ENCODE measurements at places on chromosomes 11 and 22. TPM values are rescaled to one million over a fixed set of nuclear protein-coding genes. Genes with fewer than 3 reads are reported as not detected.

GRCh38 chr22:47919001-47919441, 1156.6 kb downstream of the TBC1D22A start:
- DNase-seq, result no peak

- DNase-seq, result no peak
These were observed 296.9 kb downstream of the OPCML start for GRCh38 chr11:133235381-133235780.

GRCh38 chr11:72328366-72329224, 84.6 kb upstream of the PHOX2A start:
- no peak for DNase-seq

- no peak for DNase-seq
These were observed 7.3 kb downstream of the RELT start for GRCh38 chr11:73383249-73384124.

GRCh38 chr11:57370251-57370650, 10.7 kb downstream of the PRG3 start:
- DNase-seq, result no peak

DNA sequence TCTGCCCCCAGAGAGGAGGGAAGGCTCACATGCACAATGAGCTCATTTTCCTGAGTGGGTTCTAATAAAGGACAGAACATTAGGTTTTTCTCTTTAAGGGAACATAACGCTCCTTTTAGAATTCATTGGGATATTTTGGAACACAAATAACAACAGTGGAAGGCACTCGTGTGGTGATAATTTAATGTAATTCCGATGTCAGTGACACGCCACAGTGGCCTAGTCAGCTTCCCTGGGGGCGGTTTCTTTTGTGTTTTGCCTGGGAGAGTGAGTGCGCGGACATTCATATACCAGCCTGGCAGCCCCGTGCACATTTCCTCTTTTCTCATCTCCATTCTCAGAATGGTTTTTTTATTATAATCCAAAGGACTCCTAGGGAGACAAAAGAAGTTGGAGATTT, 41.1 kb downstream of the SEZ6L start:
- DNase-seq, result no peak

GRCh38 chr22:31474743-31475142, 14.9 kb downstream of the EIF4ENIF1 start:
- DNase-seq, result no peak

DNA sequence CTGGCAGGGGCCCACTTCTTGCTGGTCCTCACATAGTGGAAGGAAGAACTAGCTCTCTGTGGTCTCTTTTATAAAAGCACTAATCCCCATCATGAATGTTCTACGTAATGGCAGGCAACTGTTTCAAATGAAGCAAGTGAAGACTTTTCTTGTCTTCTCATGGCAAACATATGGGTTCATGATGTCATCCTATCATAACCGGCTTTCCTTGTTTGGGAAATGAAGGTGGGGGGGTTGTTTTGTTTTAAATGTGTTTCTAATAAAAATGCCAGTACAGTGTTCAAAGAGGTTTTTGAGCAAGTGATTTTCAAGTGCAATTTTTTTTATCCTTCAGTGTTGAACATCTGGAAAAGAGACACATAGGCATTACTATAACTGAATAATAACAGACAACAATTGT, 33.4 kb downstream of the REXO2 start:
- no peak for DNase-seq

GRCh38 chr11:32425761-32426160, 9.6 kb downstream of the WT1 start:
- DNase-seq, result no peak

GRCh38 chr22:42702675-42703074, 18.0 kb downstream of the A4GALT start:
- no peak for DNase-seq

DNA sequence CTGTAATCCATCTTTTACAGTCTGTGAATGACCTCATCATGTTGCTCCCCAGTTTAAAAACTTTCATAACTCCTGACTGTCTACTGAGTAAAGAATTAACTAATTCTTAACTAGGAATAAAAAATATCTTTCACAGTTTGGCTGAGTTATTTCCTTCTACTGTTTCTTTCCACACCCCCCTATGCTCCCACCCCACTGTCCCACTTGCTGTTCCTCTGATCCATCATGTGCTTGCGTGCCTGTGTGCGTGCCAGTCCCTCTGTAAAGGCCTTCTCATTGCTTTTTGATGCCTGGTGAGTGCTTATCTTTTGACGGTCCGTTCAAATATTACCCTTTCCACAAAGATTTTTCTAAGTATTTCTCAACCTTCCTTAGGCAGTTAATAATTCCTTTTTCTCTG, 55.6 kb downstream of the ATG16L2 start:
- DNase-seq, result no peak

Gene OTOG
- total RNA-seq, result not detected

Gene CENPM
- total RNA-seq, result 20.2 TPM

Measured in lower leg skin (tissue), 4 donors.